HuH-7.5 (cell line): ENCODE measurements at places on chromosomes 3 and 15.

GRCh38 chr15:70172124-70172523, 74.4 kb upstream of the TLE3 start:
- DNase-seq, result no peak

DNA sequence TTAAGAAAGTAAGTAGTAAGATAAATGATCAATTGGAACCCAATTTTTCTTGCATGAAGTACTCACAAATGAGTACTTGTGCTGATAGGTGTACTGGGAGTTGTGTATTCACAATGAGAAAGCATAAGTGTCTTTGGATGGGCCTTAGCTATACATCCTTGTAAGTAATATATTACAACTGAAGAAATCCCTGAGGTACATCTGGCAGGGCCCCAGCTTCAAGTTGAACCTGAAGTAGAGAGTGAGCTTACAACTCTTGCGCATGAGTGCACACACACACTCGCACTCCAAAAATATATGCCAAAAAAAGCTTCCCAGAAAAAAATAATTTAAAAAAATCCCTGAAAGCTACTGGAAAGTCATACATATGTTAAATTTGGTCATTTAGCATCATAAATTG, 222.5 kb downstream of the ROBO2 start:
- no peak for DNase-seq

DNA sequence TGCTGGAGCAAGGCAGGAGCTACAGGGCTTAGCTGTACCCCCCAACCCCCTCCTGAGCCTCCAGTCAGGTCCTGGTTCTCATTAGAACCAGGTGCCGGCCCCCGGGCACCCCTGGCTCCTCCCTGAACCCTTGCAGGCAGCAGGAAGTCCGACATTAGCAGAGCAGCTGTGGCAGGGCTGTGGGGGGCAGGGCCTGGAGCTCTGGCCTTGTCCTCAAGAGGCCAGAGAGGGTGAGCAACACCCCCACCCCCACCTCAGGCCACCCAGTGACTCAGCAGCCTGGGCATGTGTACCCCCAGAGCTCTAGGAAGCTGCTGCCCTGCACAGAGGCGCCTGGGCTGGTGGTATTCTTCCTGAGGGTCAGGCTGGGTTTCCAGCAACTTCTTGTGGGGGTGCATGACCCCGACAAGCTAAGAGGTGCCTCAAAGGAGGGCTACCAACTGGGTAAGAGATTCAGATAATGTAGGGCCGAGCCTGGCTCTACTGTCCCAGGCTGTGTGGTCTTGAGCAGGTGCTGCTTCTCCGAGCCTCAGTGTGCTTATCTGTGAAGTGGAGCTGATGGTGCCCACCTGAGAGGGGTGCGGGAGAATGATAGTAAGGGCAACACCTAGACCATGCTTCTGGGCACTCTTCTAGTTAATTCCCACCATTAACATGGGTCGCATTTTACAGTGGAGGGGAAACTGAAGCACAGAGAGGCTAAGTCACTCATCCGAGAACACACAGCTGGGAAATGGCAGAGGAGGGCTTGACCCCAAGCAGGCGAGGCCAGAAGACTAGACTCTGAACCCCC, 16.0 kb downstream of the H1-8 start:
- DNase-seq, result no peak

DNA sequence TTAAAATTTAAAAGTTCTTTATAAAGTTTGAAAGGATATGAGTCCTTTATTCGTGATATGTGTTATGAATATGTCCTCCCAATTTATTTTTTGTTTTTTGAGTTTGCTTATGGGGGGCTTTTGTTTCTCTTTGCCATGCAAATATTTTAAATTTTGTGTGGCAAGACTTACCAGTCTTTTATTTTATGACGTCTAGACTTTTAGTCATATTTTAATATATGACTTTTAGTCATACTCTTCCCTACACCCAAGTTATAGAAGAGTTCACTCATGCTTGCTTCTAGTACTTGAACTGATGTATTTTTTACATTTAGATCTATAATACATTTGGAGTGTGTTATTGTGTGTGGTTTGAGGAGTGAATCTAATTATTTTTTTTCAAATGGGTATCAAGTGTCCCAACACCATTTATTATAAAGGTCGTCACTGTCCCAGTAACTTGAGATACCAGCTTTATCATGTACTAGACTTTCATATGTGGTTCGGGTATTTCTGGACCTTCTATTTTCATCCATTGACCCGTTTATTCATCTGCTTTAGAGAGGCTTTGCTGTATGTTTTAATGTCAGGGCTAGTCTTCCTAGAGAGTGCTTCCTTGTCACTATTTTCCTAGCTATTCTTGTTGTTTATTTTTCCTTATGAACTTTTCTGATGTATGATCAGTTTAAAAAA, 755 bp downstream of the PARP15 start:
- no peak for DNase-seq

- peak; percentile 70 for DNase-seq
Observed at GRCh38 chr3:13879946-13880810, at the start of gene WNT7A. TSS of gene WNT7A (minus strand) at chr3:13880071. CDS start at chr3:13879816, 255 bp downstream.

- DNase-seq, result no peak
Observed at GRCh38 chr3:190863119-190863465, 598 bp upstream of the GMNC start.

- DNase-seq, result no peak
Observed at GRCh38 chr3:5389057-5389456, 201.6 kb downstream of the EDEM1 start.

DNA sequence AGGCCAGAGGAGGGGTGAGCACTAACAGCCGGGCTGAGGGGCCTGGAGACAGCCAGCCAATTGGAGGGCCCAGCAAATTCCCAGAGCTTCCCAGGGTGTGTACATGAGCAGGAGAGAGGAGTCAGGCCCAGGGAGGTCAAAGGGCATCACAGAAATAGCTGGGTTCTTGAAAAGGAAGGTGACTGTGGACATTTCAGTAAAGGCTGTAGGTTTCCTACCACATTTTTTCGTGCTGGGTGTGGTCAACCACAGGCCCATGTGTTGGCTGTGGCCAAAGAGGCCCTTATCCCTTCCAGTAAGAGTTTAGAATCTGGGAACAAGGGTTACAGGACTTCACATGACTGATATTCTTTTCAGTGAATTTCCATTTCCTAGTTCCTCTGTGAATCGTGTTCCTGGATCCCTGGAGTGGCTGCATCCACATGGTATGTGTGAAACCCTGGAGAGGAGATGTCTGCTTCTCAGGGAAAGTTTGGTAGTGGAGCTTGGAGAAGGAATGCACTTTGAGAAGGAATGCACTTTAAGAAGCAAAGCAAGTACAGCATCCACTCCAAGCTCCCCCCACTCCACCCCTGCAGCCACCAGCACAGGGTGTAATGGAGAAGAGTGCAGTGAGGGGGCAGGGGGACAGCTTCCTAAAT, 73.2 kb upstream of the HEG1 start:
- DNase-seq, result peak; percentile 51
